ENCODE measurements at places on chromosomes 12 and 14.

DNA sequence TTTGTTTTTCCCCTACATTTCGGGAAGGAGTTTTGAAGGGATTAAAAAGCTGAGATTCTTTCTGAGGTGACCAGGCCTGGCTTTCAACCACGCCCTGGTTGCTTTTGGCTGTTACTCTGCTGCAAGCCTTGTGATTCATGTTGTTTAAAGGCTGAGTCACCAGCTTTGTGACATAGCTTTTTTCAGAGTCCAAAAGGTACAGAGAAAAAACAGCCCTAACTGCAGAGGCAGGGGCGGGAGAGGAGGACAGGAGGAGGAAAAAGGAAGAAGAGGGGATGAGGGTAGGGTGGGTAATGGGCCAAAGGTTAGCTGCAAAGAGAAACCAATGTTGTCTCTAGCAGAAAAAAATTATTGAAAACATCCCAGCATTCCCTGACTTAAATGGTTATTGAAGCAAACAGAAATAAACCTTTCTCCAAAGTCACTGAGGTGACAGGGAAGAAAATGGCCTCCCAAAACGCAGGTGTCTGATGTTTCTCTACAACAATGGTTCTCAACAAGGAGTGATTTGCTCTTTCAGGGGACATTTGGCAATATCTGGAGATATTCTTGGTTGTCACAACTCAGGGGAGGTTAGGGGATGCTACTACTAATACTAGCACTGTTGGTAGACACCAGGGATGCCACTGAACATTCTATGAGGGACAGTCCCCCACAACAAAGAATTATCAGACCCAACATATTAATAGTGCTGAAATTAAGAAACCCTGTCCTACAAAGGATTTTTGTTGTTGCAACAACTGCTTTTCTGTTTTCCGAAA is 2.1 kb upstream of the UBC start:
- no peak for DNase-seq

GRCh38 chr12:25629341-25629740 is 76.3 kb upstream of the LMNTD1 start:
- DNase-seq, result no peak

DNA sequence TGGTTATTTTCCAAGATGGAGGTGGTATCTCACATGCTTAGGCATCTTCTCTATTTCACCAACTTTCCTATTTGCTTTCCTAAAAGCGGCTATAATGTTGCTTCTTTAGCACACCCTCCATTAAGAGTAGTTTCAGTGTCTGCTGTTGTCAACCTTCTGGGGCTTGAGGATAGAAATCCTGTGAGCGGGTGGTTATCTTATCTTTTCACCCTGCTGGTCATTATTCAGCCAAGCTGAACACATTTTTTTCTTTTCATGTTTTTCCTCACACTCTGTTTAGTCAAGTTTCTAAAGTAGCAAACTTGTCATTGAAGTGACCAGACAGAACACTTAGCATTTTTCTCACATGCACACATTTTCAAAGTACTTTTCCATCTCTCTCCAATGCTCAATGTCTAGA is 104.5 kb downstream of the SLC8A3 start:
- DNase-seq, result no peak

DNA sequence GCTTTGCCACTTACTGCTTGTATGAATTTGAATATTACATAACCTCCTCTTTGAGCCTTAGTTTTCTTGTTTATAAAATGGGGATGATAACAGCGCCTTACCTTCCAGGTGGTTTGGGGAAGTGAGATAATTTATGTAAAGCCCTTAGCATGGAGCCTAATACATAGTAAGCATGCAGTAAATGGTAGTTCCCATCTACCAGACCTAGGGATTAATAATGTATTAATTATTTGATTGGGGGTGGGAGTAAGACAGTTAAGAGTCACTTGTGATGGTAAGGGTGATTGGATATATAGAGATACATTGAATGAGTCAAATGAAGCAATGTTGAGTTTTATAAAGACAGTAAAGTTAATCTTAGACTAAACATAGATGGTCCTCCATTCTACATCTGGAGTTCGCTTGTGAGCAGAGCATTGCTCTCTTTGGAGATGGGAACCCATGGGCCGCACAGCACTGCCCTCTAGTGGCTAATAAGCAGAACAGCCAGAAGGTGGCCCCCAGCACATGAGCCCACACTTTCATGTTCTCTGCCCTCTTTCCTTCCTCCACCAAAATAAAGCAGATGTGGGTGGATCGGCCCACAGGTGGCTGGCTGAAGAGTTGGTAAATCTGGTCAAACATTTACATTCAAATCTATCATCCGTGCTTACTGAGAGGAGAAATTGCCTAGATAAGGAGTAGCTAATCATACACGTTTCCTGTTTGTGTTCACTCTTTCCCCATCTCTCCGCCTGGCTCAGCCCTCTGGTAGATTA is 26.5 kb upstream of the TAMALIN start:
- DNase-seq, result peak; percentile 45

DNA sequence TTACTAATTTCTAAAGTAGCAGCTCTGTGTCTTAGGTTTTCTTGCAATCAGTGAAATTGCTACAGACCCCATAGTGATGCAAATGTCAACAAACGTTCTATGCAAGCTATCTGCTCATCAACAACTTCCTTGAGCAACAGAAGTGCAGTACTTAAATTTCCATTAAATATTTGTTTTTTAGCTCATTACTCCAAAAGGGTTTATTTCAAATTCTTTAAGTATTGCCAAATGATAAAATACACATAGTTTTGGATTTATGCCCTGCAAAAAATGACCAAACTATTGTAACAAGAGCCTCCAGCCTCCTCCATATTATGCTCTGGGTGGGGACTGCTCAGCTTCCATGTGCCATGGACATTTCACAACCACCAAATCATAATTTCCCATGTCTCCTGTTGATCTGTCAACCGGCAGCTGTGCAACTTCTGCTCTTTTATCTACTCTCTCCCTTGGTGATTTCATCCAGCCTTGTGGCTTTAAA is 4.4 kb downstream of the BDKRB1 start:
- no peak for DNase-seq

GRCh38 chr14:37034410-37035285 is 137.8 kb downstream of the SLC25A21 start:
- no peak for DNase-seq

GRCh38 chr14:54774824-54775223 is 127.8 kb downstream of the GCH1 start:
- no peak for DNase-seq

DNA sequence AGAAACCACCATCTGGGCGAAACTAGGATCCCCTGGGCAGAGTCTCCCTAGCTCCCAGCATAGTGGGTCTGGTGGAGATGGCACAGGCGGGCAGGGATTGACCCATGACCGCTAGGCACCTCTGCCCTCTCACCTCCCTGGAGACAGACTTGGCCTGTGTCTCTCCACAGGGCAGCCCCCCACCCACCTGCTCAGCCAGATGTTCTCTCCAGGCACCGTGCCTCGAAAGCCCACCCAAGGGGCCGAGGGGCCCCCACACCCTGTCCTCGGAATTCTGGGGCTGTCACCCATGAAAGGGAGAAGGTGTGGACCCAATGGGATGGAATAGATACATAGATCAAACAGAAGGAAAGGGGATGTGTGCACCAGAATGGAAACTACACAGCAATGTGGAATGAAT is 229.1 kb upstream of the RTL1 start:
- DNase-seq, result no peak

DNA sequence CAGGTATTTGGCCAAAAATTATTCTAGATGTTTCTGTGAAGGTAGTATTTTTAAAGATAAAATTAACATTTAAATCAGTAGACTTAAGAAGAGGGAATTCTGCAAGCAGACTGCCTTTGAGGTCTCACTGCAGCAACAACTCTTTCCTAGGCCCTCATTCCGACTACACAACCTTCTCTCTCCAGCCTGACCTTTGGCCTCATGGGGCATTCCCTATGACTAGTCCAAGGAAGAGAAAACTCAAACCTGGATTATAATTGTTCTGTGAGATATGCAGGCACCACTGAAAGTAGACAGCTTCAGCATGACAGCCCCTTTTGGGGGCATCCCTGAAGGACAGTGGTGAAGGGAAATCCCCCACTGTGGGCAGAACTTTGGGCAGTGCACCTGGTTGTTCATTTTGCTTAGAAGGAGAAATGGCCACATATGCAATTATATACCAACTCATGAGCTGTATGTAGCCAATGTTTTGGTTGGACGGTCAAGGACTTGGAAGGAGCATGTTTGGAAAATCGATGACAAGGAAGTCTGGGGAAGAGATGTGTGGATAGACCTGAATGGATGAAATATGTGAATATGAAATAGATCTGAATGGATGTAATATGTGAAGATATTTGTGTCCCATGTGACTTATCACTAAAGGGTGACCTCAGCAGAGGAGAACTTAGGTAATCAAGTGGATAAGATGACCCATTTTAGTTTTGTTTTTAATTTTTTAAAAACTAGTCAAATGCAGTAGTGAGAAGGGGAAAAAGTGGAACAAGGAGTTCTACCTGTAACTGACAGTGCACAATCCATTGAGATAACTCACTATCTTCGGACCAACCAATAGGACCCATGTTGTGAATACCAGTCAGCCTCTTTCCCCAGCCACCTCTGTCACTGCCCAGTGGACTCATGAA is 233.3 kb upstream of the FOXN3 start:
- no peak for DNase-seq

- no peak for DNase-seq
Observed at GRCh38 chr12:538731-539539, 79.2 kb downstream of the B4GALNT3 start.

DNA sequence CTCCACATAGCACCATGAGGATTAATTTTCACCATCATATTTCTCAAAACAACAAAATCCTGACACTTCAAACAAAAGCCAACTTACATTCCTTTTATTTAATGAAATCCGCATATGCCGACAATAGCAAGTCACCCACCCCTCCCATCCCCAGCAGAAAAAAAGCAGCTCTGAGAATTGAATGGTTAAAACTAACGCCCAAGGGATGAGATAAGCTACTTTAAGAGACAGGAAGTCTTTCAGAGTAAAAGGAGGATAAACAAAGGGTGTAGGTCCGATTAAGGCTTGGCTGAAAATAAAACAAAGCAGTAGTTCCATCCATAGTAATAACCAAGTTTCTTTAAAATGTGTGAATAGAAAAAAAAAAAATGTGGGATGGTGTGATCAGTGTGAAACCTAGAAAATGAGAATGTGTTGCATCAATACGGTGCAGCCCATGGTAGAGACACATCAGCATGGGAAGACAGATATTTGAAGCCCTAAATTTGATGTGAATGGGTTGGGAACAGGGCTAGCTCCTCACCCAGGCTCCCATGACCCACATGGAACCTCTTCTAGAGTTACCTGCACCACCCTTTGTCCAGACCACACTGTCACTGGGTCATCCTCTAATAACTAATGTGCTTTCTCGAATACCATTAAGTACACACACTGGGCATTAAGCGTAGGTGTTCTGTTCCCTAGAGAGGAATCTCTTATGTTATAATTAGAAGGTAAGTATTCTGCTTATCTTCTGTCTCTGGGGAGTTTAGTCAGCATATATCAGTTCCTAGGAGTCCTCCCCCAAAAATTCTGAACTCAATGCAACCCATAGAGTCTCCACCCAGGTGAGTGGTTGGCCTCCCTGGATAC is 31.7 kb downstream of the RTRAF start:
- DNase-seq, result no peak

GRCh38 chr14:34324363-34324795 is 137.7 kb downstream of the SPTSSA start:
- peak; percentile 49 for DNase-seq
